Activated CD8-positive, alpha-beta T cell treated with anti-CD3 and anti-CD28 coated beads for 36 hours (primary cell): ENCODE measurements at places on chromosomes 4 and X.

- peaks cover 30% of the 10 kb centered on the region for H3K4me1 ChIP-seq
- no peak overlapping the region for H3K4me3 ChIP-seq
These were observed 112.0 kb downstream of the AFF2 start for GRCh38 chrX:148612431-148612830.

DNA sequence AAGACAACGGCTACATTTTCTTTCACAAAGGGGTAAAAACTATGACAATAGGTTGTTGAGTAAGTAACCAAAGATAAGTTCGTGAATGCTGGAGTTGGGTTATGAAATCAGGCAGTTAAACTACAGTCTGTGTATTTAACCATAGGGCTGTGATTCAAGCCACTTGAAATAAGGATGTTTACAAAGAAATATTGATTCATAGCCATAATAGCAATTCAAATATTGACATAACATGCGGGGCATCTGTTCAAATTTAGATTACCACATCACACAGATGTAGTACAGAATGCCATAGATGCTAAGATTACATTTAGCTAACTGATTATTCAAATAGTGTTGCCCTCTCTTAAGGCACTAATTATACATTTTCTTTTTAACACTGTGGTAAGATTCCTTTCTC lies 364.1 kb downstream of the FSTL5 start:
- H3K27ac ChIP-seq: no peak overlapping the region
- no peaks in the 10 kb centered on the region for H3K4me1 ChIP-seq
- H3K36me3 ChIP-seq: no peaks in the 10 kb centered on the region

- DNase-seq: no peak
- H3K4me3 ChIP-seq: no peak overlapping the region
- no peaks in the 10 kb centered on the region for H3K27me3 ChIP-seq
- no peaks in the 10 kb centered on the region for H3K36me3 ChIP-seq
These were observed 4.9 kb downstream of the MBNL3 start for GRCh38 chrX:132483951-132484350.

DNA sequence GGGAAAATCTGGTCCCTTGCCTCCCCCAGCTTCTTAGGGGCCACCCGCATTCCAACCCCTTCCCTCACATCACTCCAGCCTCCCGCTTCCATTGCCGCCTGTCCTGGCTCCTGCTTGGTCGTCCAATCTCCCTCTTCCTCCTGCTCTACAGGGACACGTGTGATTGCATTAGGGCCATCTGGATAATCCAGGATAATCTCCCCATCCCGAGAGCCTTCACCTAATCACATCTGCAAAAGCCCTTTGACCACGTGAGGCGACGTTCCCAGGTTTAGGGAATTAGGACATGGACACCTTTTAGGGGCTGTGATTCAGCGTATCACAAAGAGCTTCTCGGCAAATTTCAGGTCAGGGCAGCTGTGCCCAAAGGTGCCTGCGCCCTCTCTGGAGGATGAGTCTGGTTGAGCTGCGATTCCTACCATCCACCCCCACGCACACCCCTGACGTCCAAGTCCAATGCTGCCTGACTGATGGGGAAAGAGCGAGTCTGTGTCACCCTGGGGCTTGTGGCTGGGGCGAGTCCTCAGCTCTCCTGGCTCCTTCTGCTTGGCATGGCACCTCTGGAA lies 104.6 kb downstream of the PSAPL1 start:
- H3K27me3 ChIP-seq: no peaks in the 10 kb centered on the region
- DNase-seq: no peak
- no peak overlapping the region for H3K27ac ChIP-seq
- H3K4me1 ChIP-seq: no peaks in the 10 kb centered on the region
- no peaks in the 10 kb centered on the region for H3K36me3 ChIP-seq
- H3K4me3 ChIP-seq: no peak overlapping the region

DNA sequence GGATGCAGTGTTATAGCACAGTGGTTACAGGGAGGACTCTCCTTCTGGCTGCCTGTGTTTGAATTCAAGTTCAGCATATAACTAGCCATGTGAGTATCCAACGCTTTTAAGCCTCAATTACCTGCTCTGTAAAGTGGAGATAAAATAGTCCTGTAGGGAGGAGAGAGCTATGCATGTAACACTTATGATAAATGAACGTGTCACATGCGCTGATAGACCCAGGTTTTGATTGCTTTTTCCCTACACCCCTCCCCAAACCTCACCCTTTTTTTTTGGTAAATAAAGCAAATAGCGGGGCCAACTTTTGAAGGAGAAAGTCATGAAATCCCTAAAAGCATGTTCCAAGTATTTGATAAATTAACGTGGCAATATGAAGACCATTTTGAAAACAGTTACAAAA lies 20.4 kb upstream of the AMELX start:
- no peaks in the 10 kb centered on the region for H3K27me3 ChIP-seq
- no peak overlapping the region for H3K4me3 ChIP-seq

DNA sequence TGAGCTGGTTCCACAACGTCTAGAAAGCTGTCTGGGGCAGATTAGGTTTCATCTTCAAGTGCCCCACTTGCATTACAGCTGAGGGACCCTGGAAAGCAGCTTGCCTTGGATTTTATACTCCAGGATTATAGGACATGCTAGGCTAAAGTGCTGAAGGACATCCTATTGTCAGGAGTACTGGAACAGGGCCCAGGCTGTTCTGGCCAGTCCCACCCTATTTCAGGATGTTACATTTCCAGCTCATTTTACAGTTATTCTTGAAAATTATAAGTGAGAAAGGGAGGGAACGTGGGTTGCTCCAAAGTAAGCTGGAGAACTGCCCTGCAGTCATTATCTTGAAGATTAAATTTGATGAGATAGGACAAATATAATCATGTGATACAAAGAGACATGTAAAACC lies 71.0 kb upstream of the UGT8 start:
- no peak overlapping the region for H3K27ac ChIP-seq
- H3K27me3 ChIP-seq: peaks cover 5% of the 10 kb centered on the region
- H3K4me1 ChIP-seq: no peaks in the 10 kb centered on the region
- no peak overlapping the region for H3K4me3 ChIP-seq

GRCh38 chr4:48907706-48908477 lies 1.3 kb upstream of the OCIAD2 start:
- no peaks in the 10 kb centered on the region for H3K27me3 ChIP-seq
- no peak for DNase-seq
- H3K4me1 ChIP-seq: peaks cover 45% of the 10 kb centered on the region
- peaks cover 12% of the 10 kb centered on the region for H3K36me3 ChIP-seq
- H3K4me3 ChIP-seq: no peak overlapping the region
- H3K27ac ChIP-seq: no peak overlapping the region

GRCh38 chr4:110492522-110492921 lies 16.6 kb downstream of the ENPEP start:
- no peaks in the 10 kb centered on the region for H3K4me1 ChIP-seq
- H3K27ac ChIP-seq: no peak overlapping the region
- H3K27me3 ChIP-seq: peaks cover 8% of the 10 kb centered on the region
